Glutamatergic neuron (in vitro differentiated cells): ENCODE measurements at places on chromosomes 12 and 14.

DNA sequence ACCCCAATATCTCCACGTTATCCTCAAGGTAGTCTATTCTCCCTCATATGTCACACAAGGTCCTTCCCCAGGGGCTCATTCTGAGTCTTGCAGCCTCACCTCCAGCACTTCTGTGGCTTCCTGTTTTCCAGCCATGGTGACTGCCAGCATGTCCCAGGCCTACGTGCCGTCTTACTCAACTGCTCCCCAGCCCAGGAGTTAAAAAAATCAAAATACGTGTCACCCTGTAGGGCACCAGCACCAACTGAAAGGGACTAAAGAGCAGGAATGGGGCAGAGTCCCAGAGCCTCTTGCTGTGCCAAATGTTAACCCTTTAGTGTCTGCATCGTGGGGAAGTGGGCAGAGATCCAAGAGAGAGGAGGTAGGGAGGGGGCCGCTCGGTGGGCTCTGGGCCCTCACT is 37.0 kb upstream of the MED13L start:
- DNase-seq, result no peak

- DNase-seq, result no peak
These were observed 743 bp downstream of the NDUFA12 start for GRCh38 chr12:95002754-95003153.

- no peak for DNase-seq
These were observed 27.6 kb downstream of the NCKAP5L start for GRCh38 chr12:49800421-49801140.

- peak; percentile 19 for DNase-seq
These were observed 1.5 kb downstream of the PDZRN4 start for GRCh38 chr12:41189395-41190251.

DNA sequence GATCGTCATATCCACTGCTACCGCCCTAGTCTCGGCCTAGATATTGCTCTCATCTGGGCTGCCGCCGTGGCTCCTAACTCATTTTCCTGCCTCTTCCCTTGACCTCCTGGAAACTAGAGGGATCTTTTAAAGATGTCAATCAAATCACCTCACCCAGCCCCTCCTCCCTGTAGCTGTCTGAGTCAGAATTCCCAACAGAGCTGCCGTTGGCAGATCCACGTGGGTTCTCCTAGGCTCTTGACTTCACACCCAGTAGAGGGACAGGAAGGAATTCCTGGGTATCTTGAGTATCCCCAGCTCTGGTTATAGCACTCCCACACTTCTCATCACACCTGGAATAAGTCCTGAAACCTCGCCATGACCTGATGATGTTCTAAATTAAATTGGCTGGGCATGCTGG is 11.9 kb downstream of the TGFB3 start:
- DNase-seq, result no peak

DNA sequence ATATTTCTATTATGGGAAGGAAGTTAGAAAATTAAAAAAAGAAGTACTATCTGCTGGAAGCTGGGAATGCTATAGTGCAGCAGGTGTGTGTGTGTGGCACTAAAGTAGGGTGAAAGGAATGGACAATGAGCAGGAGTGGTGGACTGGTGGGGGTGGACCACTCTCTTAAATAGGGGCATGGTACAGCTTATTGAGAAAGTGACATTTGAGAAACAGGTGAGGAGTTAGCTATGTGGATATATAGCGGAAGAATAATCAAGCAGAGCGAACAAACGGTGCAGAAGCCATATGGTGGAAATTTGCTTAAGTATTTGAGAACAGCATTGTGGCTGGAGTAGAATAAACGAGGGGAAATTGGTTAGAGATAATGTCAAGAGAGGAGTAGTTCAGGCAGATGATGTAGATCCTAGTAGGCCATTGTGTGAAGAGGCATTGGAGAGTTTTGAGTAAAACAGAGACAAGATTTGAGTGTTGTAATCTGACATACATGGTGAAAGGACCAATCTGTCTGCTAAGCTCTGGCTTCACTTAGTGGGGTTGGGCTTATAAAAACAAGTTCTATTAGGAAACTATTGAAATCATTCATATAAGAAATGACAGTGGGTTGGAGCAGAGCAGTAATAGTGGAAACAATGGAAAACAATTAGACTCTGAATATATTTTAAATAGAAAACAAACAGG is 149.2 kb upstream of the SYT10 start:
- DNase-seq, result no peak

DNA sequence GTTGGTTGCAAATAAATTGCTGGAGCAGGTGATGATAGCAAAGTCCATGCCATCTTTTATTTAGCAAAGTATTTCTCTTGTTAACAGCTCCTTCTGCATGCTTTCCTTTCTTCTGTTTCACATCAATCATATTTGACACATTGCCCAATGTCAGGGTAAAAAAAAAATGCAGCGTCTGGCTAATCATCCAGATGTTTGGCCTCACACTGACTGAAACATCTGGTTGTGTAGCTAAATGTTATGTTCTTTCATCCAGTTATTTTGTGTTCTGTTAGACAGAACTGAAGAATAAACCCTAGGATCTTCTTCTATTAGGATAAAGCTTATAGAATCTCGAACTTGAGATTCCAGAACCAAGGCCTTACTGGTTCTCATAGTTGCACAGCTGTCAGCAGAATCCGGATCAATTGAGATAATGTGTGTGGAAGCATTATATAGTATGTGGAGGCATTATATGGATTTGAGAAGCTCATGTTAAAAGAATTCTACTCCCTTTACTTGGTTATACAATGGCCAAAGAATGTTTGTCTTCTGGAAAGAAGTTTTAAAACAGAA is 859.2 kb downstream of the DIO2 start:
- DNase-seq, result no peak

- DNase-seq, result no peak
These were observed 85.4 kb upstream of the ETV6 start for GRCh38 chr12:11563785-11564739.

- DNase-seq, result peak; percentile 46
These were observed 156.5 kb upstream of the MYL2 start for GRCh38 chr12:111076611-111077451.

GRCh38 chr14:62655166-62655565 is 390.1 kb downstream of the KCNH5 start:
- no peak for DNase-seq

DNA sequence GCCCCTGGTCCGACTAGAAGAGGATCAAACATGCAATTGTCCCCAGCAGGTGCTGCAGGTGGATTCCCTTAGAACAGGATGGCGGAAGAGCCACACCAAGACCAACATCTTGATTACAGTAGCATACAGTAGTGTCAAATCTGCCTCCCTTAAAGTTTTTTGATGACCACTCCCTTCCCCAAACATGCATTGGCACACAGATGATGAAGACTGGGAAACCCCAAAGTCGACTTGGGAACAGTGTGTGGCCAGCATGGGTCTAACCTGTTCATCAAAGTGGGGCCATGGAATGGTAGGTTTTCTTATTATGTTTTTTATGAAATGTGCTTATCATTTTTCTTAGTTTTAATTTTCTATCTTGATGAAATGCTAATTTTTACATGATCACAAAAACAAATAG is 8.8 kb downstream of the PLXNC1 start:
- no peak for DNase-seq

DNA sequence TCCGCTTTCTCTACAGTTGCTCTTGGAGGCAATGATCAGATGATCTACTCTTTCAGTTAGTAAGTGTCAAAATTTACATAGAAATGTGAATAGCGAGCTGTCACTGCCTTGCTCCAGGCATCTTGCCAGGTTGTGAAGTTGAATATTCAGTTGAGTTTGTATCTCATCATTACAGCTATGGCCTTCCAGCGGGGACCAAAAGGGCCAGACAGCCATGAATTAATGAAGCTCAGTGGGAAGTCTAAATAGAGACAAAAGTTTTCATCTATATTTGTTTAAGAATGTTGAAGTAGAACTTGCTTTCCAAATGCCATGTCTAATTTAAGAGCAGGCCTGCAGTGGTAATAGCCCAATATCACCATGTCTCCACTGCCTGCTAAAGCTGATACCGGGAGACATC is 387.8 kb downstream of the FLRT2 start:
- DNase-seq, result no peak

GRCh38 chr12:24839268-24839791 is 109.6 kb downstream of the BCAT1 start:
- no peak for DNase-seq
